Esophagus mucosa (tissue), 1 donor: ENCODE measurements at places on chromosomes 12 and 14. TPM values are rescaled to one million over a fixed set of nuclear protein-coding genes. Genes with fewer than 3 reads are reported as not detected.
A peak's percentile ranks its signal among the peaks of the same experiment; 100 is the strongest.

The FAM186B gene
- total RNA-seq: 0.36 TPM

The HOXC10 gene
- 0.64 TPM for total RNA-seq

The SLC6A13 gene
- total RNA-seq: not detected

The GPRC5D gene
- not detected for total RNA-seq

The SMARCC2 gene
- total RNA-seq: 44.4 TPM

The NOS1 gene
- 1.7 TPM for total RNA-seq

The MANSC1 gene
- total RNA-seq: 47.8 TPM

DNA sequence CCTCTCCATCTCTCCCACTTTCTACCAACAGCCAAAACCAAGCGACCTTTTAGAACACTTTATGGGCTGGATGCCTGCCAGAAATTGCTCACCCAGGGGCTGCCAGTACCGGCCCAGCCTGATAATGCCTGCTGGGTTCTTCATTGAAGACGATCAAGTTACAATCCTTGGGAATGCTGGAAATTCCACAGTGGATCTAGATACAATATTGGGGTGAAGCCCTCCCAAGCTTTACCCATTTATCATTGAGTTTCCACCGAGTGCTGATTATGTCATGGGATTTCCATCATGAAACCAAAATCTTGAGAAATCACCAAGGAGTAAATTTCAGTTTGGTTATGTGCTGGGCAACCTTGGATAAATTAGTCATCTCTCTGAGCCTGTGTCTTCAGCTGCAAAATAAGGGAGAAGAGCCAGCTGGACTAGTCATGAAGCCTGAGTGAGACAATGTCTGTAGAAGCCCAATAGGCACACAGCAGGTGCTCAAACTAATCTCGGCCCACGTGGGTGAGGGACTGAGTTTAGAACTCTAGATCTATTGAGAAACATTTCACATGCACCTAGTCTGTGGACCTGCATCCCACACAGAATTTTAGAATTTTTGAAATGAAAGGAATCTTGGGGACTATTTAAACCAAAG lies 75.5 kb upstream of the CLMN start:
- ATAC-seq: peak; percentile 75

DNA sequence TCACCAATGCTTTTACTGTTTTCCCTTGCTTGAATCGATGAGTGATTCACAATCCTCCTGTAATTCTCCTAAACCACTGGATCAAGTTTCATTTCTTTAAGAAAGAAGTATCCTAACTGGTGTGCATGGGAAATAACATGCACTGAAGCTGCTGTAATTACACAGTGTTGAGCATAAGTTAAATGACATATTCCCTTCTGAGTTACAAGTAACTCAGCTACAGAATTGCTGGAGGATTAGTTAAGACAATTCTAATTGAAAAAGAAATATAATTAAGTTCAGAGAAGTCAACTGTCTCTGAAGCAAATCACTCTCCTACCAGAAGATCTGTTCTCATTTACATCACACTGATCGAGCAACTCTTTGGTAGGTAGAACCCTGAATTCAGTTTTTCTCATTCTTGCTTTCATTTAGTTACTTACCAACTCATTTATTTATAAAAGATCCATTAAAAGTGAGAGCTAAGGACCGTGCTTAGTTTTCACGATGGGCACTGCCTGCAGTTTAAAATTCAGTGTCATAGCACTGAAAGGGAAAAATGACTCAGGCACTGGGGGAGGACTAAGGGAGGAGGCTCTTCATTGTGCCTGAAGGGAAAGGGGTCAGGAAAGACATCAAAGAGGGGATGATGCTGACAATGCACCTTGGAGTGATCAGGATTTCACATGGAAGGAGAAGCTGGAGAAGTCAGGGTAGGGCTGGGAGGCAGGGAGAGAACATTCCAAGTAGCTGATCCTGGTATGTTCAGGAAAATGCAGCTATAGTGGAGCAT lies 327.2 kb downstream of the EMP1 start:
- ATAC-seq: no peak

- peak; percentile 54 for ATAC-seq
These were observed 981 bp downstream of the FLVCR2 start for GRCh38 chr14:75579338-75579864.

GRCh38 chr12:121391619-121392324 lies 8.1 kb upstream of the RNF34 start:
- no peak for ATAC-seq

- ATAC-seq: no peak
These were observed 134.4 kb upstream of the GRIP1 start for GRCh38 chr12:66813137-66813892.

DNA sequence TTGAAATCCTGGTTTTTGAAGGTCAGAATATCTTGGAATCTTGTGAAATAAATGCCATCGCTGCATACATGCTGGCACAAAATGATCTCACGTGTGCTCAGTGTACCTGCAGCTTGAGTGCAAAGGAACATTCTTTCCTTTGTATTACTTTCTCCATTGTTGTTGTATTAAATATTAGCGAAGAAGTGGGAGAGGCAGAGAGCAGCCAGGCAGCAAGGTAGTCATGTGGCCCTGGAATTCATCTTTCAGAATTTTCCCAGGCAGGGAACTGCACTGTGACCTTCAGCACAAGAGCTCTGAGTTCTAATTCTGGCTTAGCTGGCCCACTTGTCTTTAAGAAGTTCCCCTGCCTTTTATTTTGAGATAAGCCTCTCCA lies 145.5 kb downstream of the PRKCH start:
- no peak for ATAC-seq

DNA sequence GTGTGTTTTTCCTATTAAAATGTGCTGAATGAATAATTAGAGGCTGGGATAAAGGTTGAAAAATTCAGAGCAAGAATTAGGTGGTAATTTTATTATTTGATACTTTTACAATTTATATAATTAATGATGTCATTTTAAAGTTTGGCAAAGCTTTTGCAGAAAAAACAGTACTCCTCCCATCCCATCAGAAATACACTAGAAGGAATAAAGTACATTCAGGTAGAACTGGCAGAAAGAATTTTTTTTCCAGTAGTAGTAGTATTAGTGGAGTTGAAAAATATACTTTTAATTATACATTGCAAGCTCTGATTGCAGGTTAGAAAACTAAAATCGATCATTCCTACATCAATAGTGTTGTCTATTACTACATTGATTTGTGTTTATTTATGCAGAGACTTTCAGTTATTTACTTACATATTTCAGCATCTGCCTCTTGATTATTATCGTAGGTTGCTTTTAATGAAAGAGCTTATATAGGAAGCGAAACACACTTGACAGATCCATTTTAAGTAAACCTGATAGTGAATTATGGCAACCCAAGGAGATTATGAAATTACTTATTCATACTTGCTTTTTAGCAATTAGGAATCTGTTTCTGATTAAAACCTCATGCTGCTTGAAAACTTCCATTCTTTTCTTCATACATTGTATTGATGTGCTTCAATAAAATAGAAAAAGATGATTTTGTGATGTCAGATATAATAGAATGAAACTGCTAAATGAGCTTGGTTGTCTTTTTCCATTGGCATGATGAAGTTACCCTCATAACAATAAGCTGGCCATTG lies 10.1 kb downstream of the FOXG1 start:
- ATAC-seq: no peak

DNA sequence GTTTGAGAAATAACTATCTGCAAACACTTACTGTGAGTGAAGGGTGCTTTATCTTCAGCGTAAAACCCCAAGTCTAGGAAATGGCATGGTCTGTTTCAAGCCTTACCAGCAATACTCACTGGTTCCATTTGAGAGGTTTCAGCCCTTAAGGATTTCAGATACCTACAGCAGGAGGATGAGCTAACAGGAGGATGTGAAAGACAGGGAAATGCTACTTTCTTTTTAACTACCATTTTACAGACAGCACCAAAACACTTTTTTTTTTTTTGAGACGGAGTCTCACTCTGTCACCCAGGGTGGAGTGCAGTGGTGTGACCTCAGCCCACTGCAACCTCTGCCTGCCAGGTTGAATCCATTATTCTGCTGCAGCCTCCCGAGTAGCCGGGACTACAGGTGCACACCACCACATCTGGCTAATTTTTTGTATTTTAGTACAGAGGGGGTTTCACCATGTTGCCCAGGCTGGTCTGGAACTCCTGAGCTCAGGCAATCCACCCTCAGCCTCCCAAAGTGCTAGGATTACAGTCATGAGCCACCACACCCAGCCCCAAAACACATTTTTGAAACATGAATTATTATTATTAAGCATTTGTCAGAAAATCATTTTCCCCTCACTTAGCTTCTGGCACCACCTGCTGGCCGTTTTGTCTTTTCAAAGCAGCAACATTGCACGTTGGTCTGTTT lies 4.6 kb downstream of the MTRFR start:
- ATAC-seq: peak; percentile 16

- ATAC-seq: no peak
These were observed 71.4 kb upstream of the SRSF5 start for GRCh38 chr14:69695322-69696203.

DNA sequence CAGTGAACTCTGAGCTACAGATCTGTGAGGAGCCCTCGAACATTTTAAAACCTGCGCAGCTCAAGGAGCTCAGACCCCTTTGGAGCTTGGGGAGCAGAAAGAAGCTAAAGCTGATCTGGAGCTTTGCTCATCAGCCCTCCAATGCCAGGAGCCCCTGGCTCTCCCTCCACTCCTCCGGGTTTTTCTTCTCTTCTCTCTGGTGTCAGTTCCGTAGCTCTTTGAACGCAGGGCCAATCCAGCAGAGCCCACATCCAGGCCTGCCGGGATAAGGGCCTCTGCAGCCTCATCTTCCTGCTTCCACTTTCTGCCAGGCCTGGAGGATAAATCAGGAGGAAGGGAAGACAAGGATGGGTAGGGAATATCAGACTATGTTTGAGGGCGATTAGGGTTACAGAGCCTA lies 6.0 kb downstream of the HOXC4 start:
- no peak for ATAC-seq

DNA sequence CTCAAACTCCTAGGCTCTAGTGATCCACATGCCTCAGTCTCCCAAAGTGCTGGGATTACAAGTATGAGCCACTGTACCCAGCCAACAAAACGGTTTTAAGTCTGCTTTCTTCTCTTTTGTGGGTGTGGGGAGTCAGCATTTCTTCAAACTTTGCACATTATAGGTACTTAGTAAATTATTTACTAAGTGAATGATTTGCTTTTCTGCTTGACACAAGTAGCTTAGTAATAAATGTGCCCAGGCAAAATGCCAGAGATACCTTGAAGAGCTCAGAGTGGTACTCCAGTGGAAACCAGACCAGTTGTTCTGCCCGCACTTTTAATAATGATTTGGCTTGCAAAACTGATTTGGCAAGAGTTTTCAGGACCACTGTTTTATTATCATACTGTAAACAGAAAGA lies 15.0 kb downstream of the DEPDC4 start:
- ATAC-seq: no peak

GRCh38 chr12:76820888-76821482 lies 57.1 kb downstream of the ZDHHC17 start:
- ATAC-seq: no peak

GRCh38 chr14:70130482-70130881 lies 58.3 kb downstream of the SLC8A3 start:
- ATAC-seq: no peak

- peak; percentile 29 for ATAC-seq
These were observed 28.6 kb downstream of the SUDS3 start for GRCh38 chr12:118404876-118405521.

GRCh38 chr12:74415633-74416032 lies 122.0 kb upstream of the ATXN7L3B start:
- ATAC-seq: no peak

DNA sequence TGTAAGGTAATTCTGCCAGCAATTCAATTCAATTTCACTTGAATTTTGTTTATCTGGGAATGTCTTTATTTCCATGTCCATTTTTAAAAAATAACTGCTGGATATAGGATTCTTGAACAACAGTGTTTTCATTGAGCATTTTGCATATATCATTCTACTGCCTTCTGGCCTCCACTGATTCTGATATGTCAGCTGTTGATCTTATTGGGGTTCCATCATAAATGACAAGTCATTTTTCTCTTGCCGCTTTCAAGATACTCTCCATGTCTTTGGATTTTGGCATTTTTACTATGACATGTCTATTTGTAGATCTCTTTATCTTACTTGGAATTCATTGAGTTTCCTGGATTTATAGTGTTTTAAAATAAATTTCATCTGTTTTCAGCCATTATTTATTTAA lies 180.5 kb upstream of the LMNTD1 start:
- no peak for ATAC-seq

DNA sequence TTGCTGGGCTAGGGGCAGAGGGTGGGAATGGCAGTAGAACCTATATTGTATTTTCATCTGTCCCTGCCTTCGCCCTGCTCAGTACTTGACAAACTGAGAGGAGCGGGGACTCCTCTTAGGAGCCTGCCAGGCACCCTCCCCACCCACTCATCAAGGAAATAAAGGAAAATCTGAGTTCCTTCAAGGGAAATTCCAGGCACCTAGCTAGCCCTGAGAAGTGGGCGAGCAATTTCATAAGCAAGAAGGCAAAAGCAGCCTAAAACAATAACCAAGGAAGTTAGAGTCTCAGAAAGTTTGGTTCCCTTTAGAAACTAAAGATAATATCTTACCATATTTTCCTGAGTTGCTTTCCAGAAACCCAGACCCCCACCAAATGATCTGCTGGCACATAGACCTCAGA lies 10.6 kb upstream of the PLEKHD1 start:
- no peak for ATAC-seq

- ATAC-seq: no peak
These were observed 750 bp upstream of the DBX2 start for GRCh38 chr12:45051572-45052125.

DNA sequence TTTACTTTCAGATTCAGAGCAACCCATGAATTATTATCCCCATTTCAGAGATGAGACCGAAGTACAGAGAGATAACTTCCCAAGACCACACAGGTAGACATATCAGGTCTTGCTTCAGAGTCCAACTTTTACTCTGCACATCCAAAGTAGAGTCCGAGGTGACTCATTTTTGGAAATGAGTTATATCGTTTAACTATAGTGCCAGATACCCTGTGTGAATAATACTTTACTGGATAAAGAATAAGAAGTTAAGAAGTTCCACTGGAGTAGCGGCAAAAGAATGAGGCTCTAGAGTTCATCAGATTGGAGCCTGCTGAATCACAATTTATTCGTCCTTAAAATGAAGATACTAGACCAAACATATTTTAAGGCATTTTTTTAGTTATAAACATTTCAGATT lies 124.7 kb downstream of the EPS8 start:
- ATAC-seq: no peak
